GM12865 (cell line): ENCODE measurements at places on chromosomes 16 and 17.

DNA sequence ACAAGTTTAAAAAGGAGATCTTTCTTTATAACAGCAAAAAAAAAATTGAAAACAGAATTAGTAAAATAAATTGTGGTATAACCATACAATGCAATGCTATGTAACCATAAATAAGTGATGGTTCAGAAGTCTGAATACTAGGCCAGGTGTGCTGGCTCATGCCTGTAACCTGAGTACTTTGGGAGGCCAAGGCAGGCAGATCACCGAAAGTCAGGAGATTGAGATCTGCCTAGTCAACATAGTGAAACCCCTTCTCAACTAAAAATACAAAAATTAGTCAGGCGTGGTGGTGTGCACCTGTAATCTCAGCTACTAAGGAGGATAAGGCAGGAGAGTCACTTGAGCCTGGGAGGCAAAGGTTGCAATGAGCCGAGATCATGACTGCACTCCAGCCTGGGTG lies 34.6 kb downstream of the CCT6B start:
- peak; percentile 1 for DNase-seq

DNA sequence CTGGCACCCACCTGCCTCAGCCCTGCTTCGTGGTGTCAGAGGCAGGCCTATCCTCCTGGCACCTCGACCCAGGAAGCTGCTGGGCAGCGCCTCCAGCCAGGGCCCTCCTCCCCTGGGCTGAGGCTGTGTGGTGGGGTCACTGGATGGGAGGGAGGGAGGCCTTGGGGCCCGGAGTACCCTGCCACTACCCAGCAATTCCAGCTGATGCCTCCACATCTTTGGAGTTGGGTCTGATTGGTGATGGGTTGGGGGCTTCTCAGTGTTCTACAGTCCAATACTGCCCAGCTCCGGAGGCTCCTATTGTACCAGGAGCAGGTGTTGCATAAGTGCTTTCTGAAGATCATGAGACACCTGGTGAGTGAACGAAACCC lies 48.0 kb downstream of the USP22 start:
- no peak for DNase-seq

GRCh38 chr17:18891541-18891940 lies 33.6 kb downstream of the PRPSAP2 start:
- DNase-seq: no peak

- DNase-seq: no peak
Measured at GRCh38 chr16:81609323-81609892, 164.8 kb downstream of the CMIP start.

- no peak for DNase-seq
Measured at GRCh38 chr17:32258383-32259140, 7.1 kb upstream of the RHBDL3 start.

- DNase-seq: no peak
Measured at GRCh38 chr16:87108941-87109340, 208.3 kb downstream of the C16orf95 start.

- no peak for DNase-seq
Measured at GRCh38 chr17:61384354-61384691, 15.3 kb upstream of the TBX2 start.

- no peak for DNase-seq
Measured at GRCh38 chr16:89133457-89134127, 38.0 kb upstream of the CDH15 start.

DNA sequence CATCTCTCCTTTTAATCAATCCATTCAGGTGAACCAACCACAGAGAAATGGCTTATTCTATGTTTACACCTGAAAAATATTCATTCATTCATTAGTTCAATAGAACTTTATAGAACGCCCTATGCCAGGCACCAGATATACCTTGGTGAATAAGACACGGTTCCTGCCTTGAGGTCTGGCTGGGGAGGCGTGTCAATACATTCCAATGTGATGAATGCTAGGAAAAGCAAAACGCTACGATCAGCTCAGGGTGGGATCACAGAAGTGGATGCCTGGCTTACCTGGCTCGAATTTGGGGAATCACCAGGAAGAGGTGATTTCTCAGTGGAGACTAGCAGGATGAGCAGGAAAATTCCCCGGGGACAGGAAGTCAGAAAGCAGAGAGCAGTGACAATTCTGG lies 17.5 kb upstream of the WFIKKN2 start:
- no peak for DNase-seq

DNA sequence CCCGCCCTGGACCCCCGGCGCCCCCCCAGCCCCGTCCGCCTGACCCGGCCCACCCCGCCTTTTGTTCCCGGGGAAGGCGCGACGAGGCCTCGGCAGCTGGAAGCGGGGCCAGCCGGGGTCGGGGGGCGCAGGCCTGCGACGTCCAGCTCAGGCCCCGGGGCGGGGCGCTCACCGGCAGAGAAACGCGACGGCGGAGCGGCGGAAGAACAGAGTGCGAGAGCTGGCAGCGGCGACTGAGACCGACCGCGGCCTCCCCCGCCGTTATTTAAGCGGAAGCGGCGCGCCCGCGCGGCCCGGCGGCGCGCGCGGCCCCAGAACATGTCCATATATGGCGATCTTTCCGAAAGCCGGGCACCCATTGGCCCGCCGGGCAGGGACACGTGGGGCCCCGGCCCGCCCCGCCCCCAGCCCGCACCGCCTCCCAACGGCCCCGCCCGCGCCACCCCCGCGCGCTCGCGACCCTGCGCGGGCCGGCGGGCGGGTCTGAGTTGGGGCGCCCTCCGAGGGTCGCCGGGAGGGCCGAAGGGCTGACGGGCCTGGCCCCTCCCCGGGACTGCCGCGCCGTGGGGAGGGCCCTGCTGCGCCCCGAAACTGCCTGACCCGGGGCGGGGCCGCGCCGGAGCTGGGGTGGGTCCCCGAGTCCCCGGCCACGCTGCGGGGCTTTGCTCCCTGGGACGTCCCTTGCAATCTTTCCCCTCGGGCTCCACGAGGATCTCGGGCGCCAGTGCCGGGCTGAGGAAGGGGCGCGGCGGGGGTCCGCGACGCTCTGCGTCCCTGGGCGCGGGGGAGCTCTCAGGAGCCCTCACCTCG lies at the start of gene ACTG1:
TSS of gene ACTG1 (minus strand) at position 238 of the 810 bp plus-strand sequence. CDS start 445 bp downstream, outside the sequence.
- DNase-seq: peak; percentile 95

GRCh38 chr16:3654249-3654991 lies at the start of gene DNASE1:
Gene DNASE1, plus strand, starts transcription at chr16:3654691. Its CDS starts 683 bp downstream, at chr16:3655374.
- DNase-seq: peak; percentile 81

DNA sequence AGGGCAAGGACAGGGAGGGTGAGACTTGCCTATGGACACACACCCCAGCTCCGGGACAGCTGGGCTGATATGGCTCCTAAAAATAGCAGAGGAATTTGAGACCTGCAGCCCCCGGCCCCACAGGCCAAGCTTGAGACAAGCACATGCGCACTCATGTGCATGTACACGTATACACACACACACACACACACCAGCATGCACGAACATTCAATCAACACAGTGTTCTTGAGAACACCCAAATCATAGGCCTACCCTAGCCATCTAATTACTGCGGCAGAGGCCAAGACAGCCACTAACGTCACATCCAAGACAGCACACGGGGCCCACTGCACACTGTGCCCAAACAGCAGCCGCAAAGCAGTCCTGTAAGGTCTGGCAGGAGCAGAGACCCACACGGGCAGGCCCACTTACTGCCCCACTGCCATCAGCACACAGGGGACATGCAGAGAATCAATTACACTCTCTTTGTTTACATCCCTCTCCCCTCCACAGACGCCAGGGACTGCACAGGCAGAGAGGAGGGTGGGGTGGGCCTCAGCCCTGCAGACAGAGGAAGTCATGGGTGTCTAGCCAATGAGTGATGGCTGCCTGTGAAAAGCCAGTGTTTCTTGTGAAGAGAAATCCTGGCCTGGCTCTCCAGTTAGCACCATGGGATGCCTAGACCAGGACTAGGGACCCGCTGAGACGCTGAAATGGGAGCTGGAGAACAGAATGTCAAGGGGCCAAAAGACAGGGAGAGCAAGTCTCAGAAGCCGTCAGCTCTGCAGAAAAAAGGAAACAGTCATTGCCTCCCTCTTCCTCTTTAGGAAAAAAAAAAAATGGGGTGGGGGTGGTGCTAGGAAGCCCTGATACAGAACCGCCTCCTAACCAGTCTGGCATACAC lies 39.3 kb downstream of the MYO18A start:
- peak; percentile 45 for DNase-seq

- no peak for DNase-seq
Measured at GRCh38 chr17:61403801-61404662, 4.4 kb downstream of the TBX2 start.

DNA sequence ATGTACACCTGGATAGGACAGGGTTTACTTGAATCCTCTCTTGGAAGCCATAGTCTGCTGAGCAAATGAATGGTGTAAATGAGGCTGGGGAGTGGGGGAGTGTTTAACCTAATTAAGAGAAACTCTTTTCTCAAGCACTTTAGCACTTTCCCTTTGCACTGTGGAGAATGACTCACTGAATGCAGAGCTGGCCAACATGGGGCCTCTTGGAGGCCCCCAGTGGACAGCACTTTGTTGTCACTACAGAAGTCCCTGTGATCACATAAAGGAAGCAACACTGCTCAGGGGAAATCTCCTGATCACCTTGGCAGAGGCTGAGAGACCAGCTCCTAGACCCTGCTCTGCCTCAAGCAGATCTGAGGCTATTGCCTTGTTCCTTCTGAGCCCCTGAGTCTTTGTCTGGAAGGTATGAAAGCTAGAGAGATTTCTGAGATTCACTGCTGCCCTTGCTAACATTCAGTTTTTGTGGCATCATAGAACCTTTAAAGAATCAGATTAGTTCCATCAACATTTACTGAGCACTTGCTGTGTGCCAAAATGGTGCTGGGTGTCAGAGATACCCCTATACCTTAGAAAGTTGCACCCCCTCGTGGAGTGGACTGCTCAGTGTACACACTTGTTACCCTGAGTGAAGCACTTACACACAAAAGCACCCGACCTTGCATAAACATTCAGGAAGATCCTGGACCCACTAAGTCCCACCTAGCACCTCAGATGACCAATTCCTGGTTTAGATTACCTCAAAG lies 230.1 kb upstream of the CCL2 start:
- DNase-seq: peak; percentile 15

DNA sequence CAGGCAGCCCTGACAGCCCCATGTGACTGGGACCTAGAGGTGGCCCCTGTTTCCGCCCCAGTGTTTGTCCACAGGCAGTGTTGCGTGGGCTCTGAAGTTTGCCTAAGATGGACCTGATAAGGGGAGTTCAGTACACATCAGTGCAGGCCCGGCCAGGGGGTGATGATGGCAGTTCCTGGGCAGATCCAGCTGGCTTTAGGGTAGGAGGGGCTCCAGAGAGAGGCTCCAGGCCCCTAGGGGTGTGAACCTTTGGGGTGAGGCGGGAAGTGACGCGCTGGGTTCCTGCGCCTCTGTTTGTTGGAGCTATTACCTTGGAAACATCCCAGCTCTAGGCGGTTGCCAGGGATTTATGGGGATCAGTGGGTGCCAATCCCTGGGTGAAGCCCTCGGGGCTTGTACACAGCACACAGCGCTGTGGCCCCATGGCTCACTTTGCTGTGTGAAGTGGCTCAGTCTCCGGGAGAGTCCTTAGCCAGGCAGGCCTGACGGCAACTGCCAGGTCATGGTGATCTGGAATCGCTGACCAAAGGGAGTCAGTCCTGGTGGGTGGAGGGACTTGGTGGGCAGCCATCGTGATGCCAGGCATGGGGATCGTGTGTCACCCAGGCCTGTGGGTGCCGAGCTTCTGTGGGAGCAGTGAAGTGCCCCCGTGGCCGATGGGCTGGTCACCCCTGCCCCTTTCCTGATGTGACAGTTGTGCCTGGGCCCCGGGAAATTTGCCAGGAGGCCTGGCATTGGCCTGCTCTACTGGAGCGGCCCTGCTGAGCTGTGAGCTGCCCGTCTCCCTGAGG lies 146.1 kb downstream of the SEC14L1 start:
- no peak for DNase-seq

GRCh38 chr17:42438600-42439567 lies 15.8 kb upstream of the CAVIN1 start:
- peak; percentile 58 for DNase-seq

DNA sequence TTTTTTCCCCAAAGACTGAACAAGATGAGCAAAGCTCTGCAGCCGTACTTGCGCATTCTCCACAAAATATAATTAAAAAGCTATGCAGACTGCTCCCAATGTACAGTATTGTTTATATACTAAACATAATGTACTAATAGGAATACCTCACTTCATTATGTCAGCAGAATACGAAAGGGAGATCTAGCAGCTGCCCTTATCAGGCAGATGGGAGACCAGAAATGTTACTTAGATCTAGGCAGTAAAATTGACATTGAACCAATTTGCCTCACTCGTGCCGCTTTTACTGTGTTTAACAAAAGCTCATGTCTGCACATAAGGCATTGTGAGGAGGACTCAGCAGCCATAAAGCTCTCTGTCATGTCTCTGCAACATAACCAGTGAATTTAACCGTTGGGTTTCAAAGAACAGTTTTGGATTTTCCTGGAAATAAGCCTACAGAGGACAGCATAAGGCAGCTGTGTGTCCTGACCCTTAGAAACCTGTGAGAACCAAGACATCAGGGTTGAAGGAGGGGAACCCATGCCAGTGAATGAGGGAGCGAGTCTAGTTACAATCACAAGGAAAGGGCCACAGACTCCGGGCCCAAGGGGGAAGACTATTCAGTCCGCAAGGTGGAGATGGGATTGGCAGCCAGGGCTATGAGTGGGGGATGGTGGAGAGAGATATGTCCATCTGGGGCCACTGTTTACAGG lies 71.4 kb downstream of the GNAO1 start:
- DNase-seq: no peak
